ENCODE measurements at places on chromosomes 1 and 21. TPM values are rescaled to one million over a fixed set of nuclear protein-coding genes. Genes with fewer than 3 reads are reported as not detected.

DNA sequence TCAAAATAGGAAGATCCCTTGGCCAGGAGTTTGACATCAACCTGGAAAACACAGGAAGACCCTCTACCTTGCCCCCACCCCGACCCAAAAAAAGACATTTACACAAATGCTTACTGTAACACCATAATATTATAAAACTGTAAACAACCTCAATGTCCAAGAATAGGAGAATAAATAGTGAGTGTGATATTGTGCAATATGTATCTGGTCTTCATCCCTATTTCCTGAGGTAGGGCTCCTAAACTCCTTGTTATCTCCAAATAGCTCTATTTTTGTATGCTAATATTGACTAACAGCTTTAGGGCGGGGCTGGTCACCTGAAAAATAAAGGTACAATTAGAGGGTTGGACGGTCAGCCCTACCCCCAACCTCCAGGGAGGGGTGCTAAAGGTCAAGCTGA lies 23.5 kb downstream of the RSBN1 start:
- DNase-seq, result no peak

DNA sequence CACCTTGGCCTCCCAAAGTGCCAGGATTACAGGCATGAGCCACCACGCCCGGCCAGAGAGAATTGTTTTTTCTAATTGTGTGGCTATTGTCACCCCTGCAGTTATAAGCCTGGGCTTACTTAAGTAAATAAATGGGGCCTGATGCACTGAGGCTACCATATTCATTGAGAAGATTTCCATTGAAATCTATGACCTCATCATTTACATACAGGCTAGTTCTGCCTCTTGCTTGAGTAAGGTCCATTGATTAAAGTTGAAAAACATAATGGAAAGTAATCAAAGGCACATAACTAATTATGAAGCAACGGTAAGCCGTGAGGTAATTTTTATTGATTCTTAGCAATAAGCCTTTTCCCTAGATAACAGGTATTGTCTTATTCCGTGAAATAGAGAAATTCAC lies 788.9 kb downstream of the ADGRL2 start:
- DNase-seq, result no peak

- no peak for DNase-seq
Measured at GRCh38 chr1:220698607-220699016, 8.4 kb downstream of the C1orf115 start.

Gene ASCL5
- total RNA-seq, result 0.16 TPM

Gene CDC20
- total RNA-seq, result 127 TPM

Data from activated naive CD4-positive, alpha-beta T cell treated with anti-CD3 and anti-CD28 coated beads, Interleukin-2, amount 50 U/mL, for 72 hours (primary cell).